ENCODE measurements at places on chromosomes 12 and 14. TPM values are rescaled to one million over a fixed set of nuclear protein-coding genes. Genes with fewer than 3 reads are reported as not detected.

KRT73 gene
- 0.98 TPM for total RNA-seq

POLE2 gene
- 46.1 TPM for total RNA-seq

IFNG-AS1 gene
- not detected for total RNA-seq

PRH1 gene
- total RNA-seq = 7.8 TPM

DNA sequence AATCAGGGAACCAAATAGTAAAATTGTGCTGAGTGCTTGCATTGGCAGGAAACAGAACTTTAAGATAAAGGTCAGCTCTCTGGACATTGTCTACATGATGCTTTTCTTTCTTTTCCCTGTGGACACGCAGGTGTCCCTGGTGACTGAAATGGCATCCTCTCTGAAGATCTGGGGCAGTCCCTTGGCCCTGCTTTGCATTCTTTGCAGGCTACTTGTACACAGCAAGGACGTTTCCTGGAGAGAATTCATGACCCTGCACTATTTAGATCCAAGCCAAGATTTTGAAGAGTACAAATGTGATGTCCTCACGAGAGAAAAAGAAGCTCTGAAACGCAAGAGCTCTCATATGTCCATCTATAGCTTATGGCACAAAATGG lies 11.3 kb upstream of the EDDM3A start:
- no peak for DNase-seq

GRCh38 chr14:105078294-105078693 lies 13.1 kb upstream of the GPR132 start:
- no peak for DNase-seq

DNA sequence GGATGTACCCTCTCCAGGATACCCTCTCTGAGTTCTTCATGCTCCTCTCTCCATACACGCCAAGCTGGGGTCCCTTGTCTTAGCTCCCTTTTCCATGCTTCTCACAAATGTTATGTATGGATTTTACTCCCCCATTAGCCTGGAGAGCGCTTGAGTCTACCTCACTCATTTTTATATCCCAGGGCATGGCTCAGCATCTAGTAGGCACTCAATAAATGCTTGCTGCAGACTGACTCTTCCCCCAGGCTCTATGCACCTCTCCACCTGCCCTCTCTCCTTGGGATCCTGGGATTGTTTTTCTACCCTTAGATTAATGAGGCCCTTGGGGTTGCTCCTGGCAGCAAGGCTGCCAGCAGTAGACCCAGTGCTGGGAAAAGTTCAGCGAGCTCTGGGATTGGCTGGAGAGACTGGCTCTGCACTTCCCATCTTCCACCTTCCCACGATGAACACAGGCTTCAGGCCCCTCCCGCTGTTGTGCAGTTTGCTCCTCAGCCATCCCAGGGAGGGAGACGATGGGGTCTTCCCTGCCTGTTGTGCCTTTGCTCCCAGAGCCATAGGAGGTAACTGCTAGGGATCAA lies 2.2 kb downstream of the NRIP2 start:
- DNase-seq = no peak

DNA sequence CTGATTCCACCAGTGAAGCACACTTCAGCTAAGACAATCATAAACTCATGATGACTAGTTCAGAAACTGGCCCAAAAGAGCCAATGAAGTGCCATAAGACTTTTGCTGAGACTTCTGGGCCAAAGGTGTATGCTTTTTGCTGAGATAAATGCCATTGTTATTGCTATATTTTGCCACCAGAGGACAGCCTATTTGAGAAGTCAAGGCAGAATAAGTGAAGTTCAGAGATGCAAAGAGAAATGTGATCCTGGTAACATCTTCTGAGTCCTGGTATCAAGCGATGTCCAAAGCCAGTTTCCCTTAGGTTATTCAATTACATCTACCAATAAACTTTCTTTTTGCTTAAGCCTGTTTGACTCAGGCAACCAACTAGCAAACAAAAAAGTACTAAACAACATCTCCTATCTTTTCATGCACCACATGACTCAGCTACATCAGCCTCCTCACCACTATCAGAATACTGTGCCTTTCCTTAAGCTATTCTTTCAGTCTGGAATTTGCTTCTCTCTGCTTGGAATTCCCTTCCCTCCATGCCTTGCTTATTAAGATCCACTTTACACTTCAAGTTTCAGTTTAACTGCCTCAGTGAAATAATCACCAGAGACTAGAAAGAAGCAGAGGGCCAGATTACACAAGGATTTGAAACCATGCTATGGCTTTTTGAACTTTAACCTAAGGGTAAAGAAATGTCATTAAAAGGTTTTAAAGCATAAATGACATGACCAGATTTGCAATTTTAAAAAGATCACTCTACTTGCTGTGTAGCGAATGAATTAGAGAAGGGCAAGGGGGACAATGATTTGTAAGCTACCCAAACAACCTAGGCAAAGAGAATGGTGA lies 14.0 kb downstream of the CRY1 start:
- no peak for DNase-seq

DNA sequence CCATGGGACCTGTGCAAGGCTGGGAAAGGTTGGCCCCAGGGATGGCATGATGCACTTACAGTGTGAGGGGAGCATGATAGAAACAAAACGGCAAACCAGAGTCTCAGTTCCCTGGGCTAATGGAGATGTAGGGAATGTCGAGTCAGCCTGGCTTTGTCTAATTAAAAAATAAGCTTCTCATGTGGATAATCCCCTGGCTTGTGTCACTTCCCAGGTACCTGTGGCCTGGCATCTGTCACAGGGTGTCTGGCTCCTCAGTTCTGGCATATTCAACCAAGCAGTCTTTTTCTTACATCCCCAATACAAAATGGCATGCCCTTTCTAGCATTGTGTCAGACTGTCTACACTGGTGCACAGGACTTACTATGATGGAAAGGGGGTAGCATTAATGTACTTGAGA lies 261.4 kb downstream of the GRIN2B start:
- no peak for DNase-seq

- DNase-seq = no peak
Measured at GRCh38 chr14:31977001-31977556, 100.0 kb upstream of the ARHGAP5 start.

All from activated naive CD4-positive, alpha-beta T cell treated with anti-CD3 and anti-CD28 coated beads, Interleukin-2, amount 50 U/mL, for 72 hours (primary cell).